NCI-H1694 (cell line): ENCODE measurements at places on chromosomes 3 and 15.

- peak; percentile 54 for DNase-seq
These were observed 24.8 kb downstream of the TMOD2 start for GRCh38 chr15:51775967-51776816.

GRCh38 chr3:14837878-14838258 lies 19.1 kb downstream of the FGD5 start:
- no peak for DNase-seq

GRCh38 chr3:46076606-46077005 lies 49.3 kb upstream of the XCR1 start:
- DNase-seq = no peak

DNA sequence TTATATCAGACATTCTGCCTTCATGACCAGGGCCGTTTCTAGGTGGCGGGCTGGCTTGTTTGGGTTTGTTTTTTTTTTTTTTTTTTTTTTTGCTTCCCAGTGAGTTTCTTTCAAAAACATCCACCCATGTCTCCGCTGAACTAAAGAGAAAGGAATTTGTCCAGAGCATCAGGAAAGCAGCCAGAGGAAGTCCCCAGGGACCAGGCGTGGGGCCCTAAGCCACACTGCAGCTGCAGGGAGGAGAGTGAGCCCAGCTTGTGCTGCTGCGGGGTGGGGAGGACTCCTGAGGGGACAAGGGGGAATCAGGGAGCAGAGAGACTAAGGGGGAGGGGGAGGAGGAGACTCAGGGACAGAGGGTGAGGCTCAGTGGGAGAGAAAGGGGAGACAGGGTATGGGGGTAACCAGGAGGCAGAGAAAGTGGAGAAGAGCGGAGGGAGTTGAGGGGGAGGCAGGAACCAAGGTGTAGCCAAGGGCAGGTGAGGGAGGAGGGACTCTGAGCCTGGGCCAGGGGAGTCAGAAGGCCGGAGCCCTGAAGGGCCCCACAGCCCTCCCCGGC lies 49.5 kb downstream of the CYP11A1 start:
- no peak for DNase-seq

GRCh38 chr15:88269356-88270062 lies 13.0 kb upstream of the NTRK3 start:
- DNase-seq = no peak

DNA sequence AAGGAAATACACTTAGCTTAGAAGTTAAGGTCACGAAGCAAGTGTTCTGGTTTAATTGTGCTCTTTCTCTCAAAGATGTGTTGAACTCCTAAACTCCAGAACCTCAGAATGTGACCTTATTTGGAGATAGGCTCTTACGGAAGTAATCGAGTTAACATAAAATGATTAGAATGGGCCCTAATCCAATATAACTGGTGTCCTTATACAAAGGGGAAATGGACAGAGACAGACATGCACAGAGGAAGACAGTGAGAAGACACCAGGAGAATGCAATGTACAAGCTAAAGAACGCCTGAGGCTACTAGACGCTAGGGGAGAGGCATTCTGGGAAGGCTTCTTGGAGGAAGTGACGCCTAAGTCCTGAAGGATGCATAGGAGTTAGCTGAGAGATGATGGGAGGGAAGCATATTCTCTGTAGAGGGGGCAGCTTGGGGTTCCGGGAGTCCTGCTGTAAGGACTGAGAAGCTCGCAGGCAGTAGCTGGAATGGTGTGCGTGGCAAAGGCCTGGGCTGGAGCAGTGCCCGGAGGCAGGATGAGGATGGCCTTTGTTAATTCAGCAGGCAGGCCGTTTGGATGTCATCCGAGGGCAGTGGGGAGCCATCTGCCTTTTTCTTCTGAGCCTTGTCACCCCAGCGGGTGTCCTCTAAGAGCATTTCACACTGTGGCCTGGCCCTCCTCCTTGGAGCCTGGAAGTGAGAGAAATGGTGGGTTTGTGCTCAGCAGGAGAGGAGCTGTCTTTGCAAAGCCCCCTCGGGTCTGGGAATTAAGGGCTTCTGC lies 513.4 kb downstream of the SHQ1 start:
- DNase-seq = no peak

- DNase-seq = no peak
These were observed 97.8 kb upstream of the ROBO2 start for GRCh38 chr3:76942101-76942500.

- DNase-seq = no peak
These were observed 26.8 kb upstream of the NOX5 start for GRCh38 chr15:68987676-68988075.

DNA sequence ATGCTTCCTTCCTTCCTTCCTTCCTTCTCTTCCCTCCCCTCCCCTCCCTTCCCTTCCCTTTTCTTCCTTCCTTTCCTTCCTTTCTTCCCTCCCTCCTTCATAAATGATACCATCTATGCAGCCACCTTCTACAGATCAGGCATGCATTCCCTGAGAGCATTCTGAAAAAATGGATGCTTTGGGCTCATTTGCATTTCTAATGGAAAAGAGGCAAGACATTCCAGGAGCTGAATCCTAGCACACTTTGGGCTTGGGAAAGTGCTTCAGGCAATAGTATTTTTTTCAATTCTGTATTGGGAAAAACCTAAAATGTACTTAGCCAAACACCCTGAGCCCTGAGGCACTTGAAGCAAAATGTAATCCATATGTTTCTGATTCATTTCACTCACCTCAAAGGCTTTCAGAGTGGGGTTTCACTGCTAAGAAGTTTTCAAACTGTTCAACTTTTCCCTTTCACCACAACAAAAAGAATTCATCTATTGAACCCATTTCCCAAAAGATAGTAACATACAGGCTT lies 220.1 kb upstream of the RORA start:
- no peak for DNase-seq

- DNase-seq = no peak
These were observed at the start of gene TM6SF1 for GRCh38 chr15:83106994-83107840. TSS of gene TM6SF1 (plus strand) at chr15:83107645. CDS start at chr15:83107681, 36 bp downstream.

DNA sequence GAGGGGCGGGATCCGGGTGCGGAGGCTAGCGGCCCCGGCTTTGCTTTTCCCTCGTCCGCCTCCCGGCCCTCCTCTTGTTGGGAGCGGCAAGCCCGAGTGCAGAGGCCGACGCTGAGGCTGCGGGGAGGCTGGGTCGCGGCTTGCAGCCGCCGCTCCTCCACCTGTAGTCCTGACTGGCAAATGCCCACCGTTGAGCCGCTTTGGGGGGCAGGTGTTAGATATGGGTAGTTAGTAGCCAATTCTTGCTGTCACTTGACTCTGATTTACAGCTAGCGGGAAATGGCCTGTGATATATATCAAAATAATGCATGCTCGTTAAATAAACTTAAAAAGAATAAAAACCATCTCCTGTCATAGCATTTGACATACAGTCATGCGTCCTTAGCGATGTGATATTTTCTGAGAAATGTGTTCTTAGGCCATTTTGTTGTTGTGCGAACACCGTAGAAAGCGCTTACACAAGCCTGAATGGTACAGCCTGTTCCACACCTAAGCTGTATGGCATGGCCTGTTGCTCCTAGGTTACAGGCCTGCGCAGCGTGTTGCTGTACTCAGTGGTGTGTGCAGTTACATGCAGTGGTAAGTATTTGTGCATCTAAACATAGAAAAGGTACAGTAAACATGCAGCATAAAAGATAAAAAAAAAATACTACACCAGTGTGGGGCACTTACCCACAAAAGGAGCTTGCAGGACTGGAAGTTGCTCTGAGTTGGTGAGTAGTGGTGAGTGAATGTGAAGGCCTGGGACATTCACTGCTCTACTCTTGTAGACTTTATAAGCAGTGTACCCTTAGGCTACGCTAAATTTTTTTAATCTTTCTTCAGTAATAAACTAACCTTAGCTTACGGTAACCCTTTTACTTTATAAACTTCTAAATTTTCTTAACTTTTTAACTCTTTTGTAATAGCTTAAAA lies 873 bp downstream of the CAPN7 start:
- DNase-seq = no peak

GRCh38 chr3:30502051-30502741 lies 104.2 kb upstream of the TGFBR2 start:
- no peak for DNase-seq

DNA sequence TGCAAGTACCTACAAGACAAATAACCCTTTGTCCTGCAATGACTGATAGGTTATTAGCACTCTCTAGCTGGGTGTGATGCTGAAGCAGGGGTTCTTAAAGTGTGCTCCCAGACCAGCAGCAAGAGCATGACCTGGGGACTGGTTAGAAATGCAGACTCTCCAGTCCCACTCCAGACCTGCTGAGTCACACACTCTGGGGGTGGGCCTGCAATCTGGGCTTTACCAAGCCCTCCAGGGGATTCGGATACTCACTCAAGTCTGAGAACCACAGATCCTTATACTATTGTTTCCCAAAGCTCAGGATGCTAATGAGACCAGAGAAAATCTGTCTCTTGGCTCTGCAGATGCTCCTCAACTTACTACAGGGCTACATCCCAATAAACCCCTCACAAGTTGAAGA lies 142.1 kb upstream of the RAD18 start:
- DNase-seq = no peak

DNA sequence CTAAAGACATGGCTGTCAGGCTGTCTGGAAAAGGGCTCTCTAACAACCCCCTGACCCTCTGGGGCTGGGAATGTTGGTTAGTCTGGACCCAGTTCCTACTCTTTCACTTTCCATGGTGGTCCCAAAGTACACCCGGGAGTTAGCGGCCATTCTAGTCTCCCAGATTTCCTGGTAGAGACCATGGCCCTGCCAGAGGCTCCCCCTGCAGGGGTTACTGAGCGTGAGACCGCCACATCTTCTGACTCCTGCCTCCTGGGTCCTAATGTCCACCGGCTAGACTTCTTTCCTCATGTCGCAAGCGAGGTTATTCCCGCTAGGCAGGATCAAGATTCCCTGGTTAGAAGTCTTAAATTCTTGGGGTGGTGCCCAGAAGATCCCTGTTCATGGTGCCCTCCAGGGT lies 540.0 kb upstream of the ROBO1 start:
- no peak for DNase-seq

DNA sequence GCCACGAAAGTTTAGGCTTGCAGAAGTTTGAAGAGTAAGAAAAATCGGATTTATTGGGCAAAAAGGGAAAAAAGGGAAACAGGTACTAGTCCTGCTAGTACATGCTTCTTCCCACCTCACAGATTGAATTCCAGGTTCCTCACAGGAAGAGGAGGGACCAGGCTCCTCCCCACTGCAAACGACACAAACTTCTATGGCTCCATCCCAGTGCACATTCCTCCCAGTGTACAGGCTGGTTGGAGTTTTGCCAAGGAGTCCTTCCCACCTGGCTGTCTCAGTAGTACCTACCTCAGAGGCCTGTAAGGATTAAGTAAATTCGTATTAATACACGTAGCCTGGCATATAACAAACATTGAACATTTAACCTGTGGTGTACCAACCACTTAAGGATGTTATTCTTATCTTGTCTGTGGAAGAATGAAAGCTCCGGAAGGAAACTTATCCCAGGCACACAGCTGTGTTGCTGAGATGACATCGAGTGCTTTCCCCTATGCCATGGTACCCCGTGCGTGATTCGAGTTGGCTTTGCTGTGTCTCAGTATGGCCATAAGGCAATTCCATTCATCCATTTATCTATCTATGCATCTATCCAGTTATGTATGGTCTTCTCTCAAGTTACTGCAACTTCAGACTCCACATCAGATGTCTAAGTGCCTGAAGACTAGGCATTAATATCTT lies 294.3 kb downstream of the LRTM1 start:
- no peak for DNase-seq

- DNase-seq = no peak
These were observed 75.9 kb upstream of the RPL35A start for GRCh38 chr3:197874064-197874463.

GRCh38 chr3:143674100-143674968 lies 173.9 kb downstream of the SLC9A9 start:
- peak; percentile 87 for DNase-seq

DNA sequence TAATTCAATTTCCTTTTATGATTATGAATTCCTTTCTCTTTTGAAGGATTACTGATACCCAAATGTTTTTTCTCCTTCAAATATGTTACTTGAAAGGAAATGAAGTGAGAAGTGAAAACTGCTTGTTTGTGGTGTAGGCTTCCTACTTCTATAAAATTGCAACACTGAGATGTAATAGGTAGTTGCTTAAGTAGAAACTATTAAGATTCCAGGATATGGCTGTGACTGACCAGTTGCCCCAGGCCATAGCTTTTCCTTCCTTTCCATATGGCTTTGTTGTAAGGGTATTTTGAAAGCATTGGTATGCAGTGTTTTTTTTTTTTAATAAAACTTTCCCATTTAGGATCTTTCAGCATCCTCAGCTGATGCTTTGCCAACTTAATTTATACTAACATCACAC lies 28.5 kb downstream of the DNAJC13 start:
- no peak for DNase-seq

- DNase-seq = no peak
These were observed 252.0 kb downstream of the CACNA2D3 start for GRCh38 chr3:54374214-54374852.

- DNase-seq = no peak
These were observed 131.6 kb downstream of the LEKR1 start for GRCh38 chr3:156957715-156958114.

DNA sequence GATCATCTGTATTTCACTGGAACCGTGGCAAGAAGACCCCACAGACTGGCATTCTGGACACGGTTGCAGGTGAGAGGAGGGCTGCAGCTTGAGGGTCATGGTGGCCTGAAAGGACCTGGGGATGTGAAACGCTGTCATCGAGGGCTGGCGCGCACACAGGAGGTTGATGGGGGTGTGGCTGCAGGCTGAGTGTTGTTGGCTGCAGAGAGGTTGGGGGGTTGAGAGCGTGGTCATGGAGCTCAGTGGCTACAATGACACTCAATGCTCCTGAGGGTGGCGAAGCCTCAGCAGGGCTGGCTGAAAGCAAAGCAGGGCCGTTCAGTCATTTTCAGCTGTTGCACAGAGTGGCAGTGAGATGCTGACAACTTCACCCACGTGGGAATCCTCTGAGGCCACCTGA lies 21.0 kb downstream of the CPN2 start:
- no peak for DNase-seq

GRCh38 chr3:29764041-29764440 lies 483.2 kb downstream of the RBMS3 start:
- peak; percentile 27 for DNase-seq

DNA sequence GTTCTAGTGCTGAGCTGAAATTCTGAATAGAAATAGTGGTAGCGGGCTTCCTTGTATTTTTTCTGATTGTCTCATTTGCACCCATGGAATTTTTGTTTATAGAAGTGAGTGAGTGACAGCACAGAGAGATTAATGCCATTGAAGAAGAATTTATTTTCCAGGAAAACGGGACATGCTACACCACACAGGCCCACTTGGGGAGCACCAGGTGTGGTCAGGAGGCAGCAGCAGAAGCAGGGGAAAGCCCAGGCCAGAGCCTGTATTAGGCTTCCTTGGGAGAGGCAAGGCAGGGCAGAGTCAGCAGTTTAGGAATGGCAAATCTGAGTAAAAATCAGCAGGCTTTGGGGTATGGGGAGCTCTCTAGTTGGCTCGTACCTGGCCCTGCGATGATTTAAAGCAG lies 88.4 kb upstream of the ATP11B start:
- no peak for DNase-seq

GRCh38 chr15:100186960-100187359 lies 154.8 kb downstream of the ADAMTS17 start:
- no peak for DNase-seq

DNA sequence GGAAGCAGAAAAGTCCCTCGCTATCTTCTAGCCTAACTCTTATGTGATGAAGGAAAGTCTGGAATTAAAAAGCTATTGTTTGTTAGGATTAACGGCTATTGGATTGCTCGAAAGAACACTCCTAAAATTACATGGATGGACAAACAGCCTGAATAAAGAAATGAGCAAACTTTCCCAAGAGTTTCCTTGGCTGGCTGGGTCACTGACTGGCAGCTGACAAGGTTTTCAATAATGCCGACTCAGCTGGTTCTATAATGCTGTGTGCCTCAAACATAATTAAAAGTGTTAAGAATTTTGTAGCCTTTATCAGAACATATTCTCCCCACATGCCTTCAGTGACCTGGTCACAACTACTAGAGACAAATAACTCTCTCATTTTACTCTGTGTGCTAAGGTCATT lies 142.9 kb upstream of the ADAMTS9 start:
- no peak for DNase-seq
